ENCODE measurements at places on chromosomes 1 and 21.

- DNase-seq, result no peak
Measured at GRCh38 chr21:46049890-46050667, 47.8 kb upstream of the COL6A2 start.

- DNase-seq, result no peak
Measured at GRCh38 chr1:199226163-199226562, 587.3 kb downstream of the PTPRC start.

GRCh38 chr1:38953433-38953860 lies 11.8 kb upstream of the RHBDL2 start:
- DNase-seq, result no peak

DNA sequence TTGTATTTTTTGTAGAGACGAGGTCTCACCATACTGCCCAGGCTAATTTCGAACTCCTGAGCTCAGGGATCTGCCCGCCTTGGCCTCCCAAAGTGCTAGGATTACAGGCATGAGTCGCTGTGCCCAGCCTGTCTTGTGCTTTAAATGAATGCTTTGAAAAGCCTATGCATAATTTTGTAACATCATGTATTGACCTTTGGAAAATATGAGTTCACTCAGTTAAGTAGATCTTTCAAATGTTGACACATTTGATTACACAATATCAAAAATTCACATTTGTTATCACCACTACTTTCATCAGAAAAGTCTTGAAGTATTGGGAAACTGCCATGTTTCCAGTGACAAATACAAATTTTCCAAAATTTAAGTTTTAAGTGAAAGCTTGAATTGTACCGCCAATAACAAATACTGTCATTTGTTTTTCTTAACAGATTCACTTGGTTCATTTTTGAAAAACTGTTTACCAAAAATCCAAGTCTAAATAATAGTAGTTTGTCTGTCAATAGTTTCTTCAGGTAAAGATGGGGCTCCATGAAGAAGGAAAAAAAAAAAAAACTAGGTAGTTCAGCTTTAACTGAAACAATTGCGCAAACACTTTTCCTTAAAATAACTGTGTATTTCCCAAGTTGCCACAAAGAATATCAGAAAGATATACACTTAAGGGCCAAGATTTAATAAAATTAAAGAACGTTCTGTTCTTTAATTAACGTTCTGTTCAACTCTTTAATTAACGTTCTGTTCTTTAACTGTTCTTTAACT lies 233.2 kb upstream of the NR5A2 start:
- DNase-seq, result no peak

DNA sequence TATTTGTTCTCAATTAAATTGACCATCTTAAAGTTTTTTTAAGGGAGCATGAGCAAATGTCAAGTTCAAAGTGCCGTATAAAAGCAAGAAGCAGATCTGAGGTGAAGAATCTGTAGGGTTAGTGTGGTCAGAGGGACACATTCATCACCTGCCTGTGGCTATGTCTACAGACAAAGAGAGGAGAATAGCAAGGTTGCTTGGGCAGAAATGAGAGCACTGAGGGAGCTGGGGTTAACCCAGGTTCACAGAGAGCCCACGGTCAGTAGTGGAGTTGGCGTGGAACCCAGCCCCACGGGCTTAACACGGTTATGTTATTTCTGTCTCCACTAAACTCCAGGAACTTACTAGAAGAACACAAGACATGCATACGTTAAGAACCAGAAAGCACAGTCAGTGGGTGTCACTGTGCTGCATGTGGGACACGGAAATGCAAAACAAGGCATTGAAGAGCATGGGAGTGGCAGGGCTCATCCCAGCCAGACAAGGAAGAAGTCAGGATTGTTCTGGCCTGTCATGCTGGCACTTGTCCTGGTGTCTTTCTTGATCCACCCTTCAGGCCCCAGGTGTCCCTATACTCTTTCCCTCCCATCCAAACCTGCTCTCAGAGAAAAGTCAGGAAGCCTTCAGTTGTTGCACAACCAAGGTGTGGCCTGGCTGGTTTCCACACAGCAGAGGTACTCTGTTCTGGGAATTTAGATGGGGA lies 95.5 kb upstream of the IVNS1ABP start:
- DNase-seq, result no peak

GRCh38 chr1:205681364-205681763 lies 1.1 kb upstream of the SLC45A3 start:
- no peak for DNase-seq

DNA sequence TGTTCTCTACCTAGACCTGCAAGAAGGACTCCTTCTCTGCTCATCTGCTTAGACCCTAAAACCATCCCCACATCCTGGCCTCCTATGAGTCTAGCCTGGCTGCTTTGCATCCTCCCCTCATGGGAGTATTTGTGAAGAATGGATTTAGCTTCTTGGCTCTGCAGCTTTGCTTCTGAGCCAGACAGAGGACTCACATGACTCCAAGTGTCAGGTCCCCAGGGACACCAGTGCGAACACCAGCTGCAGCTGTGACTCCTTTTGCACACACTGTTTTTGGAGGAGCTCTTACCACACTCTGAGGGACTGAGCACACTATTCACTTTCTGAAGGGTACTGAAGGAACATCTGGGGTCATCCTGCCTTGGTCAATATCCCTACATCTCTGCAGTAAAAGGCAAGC lies 131.8 kb upstream of the SGIP1 start:
- no peak for DNase-seq

DNA sequence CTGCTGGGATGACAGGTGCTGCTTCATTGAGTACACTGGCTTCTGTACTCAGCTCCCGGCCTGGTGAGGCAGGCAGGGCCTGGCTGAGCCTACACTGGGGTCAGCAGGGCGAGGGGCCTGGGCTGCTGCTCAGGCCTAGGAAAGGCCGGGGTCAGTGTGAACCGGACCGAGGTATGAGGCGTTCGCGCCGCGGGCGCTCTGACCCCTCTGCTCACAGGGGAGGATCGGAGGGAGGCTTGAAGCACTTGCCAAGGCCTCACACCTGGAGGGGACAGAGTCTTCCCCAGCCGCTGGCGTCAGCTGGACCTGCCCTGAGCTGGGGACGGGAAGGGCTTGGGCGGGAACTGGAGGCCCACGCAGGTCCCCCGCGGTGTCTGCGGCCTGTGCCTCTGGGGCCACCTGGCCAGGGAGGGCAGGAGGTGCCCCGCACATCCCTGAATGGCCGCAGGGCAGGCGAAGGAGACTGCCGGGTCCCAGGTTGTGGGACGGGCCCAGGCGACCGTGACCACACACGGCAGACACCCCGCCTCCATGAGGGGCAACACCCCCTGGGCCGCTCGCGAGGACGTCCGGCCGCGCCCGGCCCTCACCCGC lies 466 bp downstream of the PEX10 start:
- no peak for DNase-seq

DNA sequence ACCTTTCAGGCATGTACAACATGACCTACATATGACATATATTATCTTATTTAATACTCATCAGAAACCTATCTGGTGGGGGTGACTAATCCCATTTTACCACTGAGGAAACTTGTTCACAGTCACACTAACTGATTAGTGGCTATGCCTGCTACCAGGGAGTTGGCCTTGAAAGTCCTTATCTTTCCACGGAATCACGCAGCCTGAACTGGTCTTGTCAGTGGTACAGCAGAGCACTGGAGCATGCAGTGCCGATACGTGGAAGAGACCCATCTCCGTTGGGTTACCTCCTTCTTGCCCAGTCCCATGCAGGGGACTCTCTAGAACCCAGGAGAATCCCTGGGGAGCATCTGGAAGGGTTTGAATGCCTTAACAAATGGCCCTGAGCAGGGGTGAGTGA lies 8.2 kb downstream of the HSD3B1 start:
- DNase-seq, result no peak

DNA sequence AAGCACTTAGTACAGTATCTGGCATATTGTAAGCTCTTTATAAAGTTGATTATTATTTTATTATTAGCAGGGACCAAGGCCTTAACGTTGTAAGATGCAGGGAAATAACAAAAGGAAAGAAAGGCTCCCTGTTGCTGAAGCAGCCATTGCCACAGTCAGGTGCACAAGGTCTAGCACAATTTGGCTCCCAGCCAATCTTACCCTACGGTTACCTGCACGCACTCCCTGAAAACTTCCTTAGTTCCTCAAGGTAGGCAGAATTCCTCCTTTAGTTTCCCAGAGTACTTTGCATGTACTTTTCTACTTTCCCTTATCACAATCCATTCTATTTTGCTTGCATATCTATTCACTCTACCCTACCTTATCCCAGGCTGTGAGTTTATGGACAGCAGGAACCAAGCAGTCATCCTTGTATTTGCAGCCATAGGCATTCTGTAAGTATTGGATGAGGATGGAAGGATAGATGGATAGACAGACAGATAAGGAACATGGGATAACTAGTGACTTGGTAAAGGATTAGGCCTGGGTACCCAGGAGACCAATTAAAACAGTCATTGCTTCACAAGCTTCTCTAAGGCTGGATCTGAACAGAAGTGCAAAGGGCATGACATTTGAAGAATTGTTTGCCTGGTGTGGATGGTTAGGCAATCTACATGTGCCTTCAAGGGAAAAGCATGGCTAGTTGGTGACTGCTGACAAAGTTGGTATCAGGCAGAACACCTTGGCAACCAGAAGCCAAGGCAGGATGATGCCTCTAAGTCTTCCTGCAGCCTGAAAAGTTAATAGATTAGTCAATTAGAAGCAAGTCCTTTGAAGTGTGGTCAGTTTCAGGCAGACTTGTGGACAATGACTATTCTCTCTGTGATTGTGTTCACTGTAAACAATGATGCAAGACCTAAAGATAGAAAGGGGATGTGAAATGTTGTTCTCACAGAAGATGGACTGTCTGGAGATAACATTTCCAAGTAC lies 20.8 kb upstream of the JAK1 start:
- DNase-seq, result no peak

GRCh38 chr1:35345439-35345981 lies 77.0 kb downstream of the ZMYM4 start:
- DNase-seq, result no peak

DNA sequence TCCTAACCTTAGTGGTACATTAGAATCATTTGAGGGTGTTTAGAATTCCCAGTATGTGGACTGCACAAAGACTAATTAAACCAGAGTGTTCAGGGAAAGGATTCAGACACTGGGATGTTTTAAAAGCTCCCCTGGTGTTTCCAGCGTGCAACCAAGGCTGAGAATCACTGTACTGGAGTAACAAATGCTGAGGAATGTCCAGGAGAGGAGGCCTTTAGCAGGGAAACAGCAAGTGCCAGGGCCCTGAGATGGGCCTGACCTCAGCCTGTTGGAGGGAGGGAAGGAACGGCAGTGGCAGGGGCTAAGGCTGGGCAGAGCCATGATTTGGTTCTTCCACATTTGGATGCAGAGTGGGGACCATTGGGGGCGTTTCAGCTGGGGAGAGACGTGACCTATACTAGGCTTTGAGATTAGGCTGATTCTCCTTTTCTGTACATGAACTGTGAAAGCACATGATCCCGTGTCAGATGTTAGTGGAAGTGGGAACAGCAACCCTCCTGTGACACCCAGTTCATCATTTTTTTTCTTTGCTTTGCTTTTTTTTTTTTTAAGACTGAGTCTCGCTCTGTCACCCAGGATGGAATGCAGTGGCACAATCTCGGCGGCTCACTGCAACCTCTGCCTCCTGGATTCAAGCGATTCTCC lies 49.3 kb downstream of the KANK4 start:
- DNase-seq, result no peak

DNA sequence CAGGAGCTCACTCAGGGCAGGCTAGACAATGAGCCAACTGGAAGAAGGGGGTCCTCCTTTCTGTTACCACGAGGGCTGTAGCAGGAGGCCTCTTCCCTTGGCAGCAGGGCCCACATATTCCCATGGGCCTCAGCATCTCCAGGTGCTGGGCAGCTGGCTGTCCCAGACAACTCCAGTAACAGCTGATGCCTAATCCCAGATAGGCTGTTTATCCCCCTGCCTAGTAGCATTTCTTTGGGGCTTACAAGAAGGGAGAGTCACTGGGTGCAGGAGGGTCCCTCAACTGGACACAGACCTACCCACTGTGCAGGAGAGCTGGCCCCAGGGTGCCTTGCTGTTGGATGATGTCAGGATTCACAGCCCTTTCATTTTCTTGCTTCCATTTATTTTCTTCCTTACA lies 278.2 kb downstream of the DSCAM start:
- no peak for DNase-seq

GRCh38 chr1:45928486-45929205 lies 125.2 kb downstream of the MAST2 start:
- no peak for DNase-seq

- DNase-seq, result no peak
Measured at GRCh38 chr21:44049606-44050005, 37.5 kb downstream of the TRAPPC10 start.

GRCh38 chr21:42836767-42837301 lies 42.5 kb downstream of the WDR4 start:
- DNase-seq, result no peak

- DNase-seq, result no peak
Measured at GRCh38 chr1:206144605-206145004, 27.4 kb upstream of the AVPR1B start.

DNA sequence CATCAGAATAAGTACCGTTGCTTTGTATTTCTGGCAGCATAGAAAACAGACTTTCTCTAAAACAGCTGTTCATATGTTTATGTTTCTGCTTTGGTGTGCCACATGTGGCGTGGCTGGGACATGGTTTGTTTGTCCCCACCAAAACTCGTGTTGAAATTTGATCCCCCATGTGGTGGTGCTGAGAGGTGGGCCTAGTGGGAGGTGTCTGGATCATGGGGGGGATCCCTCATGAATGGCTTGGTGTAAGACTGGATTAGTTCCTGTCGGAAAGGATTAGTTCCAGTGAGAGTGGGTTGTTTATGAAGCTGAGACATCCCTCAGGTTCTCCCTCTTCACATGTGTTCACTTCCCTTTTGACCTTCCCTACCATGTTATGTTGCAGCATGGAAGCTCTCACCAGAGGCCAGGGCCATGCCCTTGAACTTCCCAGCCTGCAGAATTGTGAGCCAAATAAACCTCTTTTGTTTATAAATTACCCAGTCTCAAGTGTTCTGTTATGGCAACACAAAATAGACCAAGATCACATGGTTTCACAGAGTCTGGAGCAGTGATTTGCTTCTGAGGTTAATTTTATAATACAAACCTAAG lies 17.9 kb upstream of the H3-3A start:
- DNase-seq, result no peak

GRCh38 chr1:26412180-26412840 lies 1.7 kb downstream of the LIN28A start:
- DNase-seq, result no peak

DNA sequence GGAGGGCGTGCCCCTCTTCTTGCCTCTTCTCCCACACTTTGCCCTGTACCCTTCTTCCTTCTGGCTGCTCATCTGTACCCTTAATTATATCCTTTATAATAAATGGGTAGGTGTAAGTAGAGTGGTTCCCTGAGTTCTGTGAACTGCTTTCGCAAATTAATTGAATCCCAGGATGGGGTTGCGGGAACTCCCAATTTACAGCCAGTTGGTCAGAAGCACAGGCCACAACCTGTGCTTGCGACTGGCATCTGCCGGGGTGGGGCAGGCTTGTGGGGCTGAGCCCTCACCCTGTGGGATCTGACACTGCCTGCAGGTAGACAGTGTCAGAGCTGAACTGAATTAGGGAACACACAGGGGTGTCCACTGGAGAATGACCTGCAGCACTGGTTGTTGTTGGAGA lies 244.9 kb downstream of the KCNJ6 start:
- no peak for DNase-seq

DNA sequence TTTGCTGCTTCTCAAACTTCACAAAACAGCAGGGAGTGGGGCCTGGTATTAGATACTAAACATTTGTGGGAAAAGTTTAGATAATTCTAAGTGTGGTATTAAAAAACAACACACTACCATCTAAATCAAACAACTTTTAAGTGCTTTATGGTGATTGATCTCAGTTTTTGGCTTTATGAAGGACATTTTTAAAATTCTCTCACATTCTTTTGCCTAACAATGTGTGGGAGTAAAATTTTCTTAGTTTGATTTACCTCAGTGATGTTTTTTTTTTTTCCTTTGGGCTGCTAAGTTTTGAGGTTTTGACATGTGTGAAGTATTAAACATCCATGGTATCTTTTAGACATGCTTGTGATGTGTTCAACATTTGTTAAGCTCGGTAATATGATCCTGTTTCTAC lies 116.2 kb downstream of the DISP1 start:
- no peak for DNase-seq
